Stimulated activated CD4-positive, alpha-beta T cell treated with anti-CD3 and anti-CD28 coated beads, Interleukin-1b, Interleukin-23, amount 100 ng/mL, for 4 hours (primary cell): ENCODE measurements at places on chromosomes 3 and 15.

DNA sequence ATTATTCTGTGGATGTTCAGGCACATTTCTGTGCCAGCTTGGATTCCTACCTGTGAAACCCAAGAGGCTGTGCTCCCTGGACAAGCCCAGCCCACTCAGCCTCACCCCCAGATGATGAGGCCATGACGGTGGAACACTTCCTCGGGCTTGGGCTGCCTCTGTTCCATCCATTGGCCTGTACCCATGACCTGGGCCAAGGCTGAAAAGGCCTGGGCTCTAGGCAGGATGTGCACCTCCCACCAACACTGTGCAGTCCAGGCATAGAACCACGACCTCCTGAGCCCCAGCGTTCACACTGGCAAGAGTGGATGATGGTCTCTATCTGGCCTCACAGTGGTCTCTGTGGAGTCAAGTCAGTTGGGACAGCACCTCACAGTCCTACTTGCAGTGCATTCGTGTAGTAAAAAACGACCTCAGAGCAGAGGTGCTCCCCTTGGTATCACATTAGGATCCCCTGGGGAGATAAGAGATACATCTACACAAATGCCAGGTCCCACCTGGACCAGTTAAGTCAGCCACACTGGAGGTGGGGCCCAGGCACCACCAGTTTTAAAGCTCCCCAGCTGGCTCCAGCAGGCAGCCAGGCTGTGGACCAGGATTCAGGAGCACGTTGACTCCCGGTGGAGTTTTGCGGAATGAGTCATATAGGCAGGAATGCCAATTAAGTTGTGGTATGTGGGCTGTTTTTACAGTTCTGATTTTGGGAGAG, 39.0 kb upstream of the IGF1R start:
- DNase-seq = no peak

GRCh38 chr3:32865383-32865782, 47.6 kb downstream of the TRIM71 start:
- no peak for DNase-seq

DNA sequence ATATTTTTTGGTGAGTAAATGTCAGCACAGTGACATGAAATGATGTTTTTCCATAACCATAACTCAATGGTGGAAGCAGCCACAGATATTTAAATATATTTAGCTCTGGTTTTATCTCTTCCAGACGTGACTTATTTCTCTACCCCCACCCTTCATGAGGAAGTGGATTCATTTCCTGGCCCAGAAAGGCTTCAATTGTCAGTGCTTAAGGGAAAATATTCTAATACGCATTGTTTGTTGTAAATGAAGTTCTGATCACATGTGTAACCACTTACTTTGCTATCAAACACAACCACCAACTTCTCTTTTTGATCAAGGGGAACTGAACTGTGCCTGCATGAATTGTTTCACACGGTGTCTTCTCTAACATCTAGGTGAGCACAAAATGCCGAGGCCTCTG, 14.0 kb downstream of the CLDN16 start:
- no peak for DNase-seq

GRCh38 chr3:31495971-31496665, 36.6 kb upstream of the STT3B start:
- no peak for DNase-seq

- DNase-seq = no peak
These were observed 55.6 kb upstream of the LRTM1 start for GRCh38 chr3:54983266-54984099.

GRCh38 chr15:43867096-43867495, 40.3 kb downstream of the WDR76 start:
- no peak for DNase-seq

DNA sequence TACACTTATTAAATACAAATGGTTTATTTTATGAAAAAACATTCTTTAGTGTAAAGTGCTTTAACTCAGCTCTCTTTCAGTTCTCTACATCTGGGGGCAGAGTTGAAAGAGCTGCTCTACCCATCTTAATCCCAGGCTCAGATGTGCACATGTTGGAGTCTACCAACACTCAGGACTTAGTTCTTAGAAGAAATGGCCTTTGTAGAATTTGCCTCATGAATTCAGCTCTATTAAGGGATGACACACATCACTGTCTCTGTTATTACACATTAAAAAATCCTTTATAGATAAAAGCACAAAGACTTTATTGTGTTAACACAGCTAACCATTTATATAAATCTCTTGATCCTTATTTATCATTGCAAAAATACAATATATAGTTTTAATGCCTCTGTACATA, 31.7 kb upstream of the GSK3B start:
- DNase-seq = no peak

- DNase-seq = no peak
These were observed 41.6 kb downstream of the NR2C2 start for GRCh38 chr3:14988988-14989394.

DNA sequence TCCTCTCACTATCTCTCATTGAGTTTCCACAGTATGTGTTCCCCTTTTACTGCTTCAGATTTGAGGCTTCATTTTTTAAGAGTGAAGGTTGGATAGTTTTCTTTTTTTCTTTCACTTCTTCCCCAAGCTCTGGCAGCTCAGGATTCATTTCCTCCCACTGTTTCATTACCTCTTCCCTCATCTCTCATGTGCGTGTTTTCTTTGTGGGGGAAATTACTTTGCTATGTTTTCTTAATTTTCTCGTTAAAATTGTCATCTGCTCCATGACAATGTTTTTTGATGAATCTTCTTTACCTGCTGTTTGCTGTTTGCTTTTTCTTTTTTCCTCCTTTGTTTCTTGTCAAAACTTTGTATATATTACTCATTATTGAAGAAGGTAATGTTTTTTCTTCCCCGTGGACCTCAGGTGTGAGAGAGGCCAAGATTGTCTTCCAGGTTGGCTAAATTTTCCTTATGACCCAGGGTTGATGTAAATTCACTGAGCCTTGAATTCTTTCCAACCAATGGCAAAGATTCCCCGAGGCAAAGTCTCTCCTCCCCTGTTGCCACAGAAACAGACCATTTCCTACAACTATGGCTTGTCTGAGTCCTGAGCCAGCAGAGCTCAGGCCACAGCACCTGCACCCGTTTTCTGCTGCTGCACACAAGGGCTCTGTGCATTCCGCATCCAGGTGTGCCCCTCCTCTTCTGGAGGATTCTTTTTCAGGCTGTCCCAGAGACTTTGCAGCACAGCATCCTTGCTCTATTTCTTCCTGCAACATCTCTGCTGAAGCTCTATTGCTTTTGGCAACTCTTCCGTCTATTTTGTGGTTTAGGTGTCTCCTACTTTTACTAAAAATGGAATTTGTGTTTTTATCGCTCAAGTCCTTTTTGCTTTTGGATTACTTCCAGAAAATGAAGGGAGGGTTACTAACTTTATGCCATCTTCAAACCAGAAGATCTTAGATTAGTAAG, 66.1 kb downstream of the NOX5 start:
- no peak for DNase-seq
